H1 (cell line): ENCODE measurements at places on chromosomes 5 and 9.

DNA sequence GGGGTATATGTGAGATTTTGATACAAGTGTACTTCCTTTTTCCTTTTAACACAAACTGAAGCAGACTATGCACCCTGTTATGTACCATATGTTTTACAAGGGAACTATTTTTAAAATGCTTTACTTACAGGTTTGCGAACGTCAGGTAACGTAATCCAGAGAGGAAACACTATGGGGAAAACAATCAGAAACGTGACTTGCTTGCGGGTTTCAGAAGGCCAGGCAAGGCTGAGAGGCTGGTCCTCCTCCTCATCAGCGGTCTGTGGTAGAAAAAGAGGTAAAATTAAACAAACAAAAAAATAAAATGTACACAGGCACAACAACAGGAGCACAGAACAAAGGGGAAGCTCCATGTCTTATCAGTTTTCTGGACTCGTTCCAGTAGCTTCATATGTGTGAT, 141.2 kb downstream of the ACER2 start:
- no peak for DNase-seq

GRCh38 chr9:133160742-133161546, 2.8 kb downstream of the GBGT1 start:
- no peak for DNase-seq

- DNase-seq, result no peak
Observed at GRCh38 chr9:123741214-123741613, 188.7 kb downstream of the DENND1A start.

- no peak for DNase-seq
Observed at GRCh38 chr5:140632366-140633020, 482 bp downstream of the CD14 start.

DNA sequence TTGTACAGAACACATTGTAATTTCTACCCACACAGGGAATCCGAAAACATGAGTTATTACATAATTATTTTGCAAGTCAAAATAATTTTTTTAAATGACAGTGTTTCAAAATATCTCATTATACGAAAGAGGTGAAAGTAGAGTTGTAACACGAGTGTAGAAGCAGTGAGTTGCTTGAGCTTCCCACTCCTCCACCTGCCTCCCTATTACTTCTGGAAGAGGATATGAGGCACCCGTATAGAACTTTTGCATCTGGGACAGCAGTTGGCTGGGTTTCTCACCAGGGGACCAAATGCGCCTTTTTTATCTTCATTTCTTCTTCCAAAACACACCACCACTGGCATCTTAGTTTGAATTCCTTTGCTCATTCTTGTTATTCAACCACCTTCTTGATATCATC, 779.0 kb upstream of the COX7C start:
- DNase-seq, result no peak

DNA sequence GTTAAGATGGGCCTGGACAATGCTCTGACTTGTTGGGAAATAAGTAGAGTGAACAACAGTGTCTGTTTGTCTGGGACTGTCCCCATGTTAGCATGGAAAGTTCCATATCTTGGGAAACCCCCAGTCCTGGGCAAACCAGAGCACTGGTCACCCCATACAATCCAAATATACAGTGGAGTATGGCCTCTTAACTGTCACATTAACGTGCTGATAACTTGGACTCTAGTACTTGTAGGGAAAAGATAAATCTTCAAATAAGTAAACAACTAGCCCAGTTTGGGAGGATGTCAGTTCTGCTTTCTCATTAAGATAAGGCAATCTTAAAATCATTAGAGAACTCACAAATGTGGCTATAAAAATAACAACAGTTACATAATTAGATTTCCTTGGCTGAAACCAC, 47.6 kb upstream of the JAK2 start:
- no peak for DNase-seq

- DNase-seq, result no peak
Observed at GRCh38 chr5:132468656-132469379, 21.8 kb downstream of the IRF1 start.
